ENCODE measurements at places on chromosomes 1 and 21.

DNA sequence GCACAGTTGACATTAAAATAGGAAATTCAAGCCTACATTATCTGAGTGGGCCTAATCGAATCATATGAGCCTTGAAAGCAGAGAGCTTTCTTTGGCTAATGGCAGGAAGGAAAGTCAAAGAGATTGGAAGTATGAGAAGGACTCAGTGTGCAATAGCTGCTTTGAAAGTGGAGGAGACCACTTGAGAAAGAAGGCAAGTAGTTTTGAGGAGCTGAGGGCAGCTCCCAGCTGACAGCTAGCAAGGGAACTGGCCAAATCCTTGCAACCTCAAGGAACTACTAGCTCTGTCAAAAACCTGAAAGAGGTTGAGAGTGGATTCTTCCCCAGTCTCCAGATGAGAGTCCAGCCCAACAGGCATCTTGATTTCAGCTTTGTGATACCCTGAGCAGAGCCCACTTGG lies 149.0 kb upstream of the CACYBP start:
- DNase-seq: no peak

DNA sequence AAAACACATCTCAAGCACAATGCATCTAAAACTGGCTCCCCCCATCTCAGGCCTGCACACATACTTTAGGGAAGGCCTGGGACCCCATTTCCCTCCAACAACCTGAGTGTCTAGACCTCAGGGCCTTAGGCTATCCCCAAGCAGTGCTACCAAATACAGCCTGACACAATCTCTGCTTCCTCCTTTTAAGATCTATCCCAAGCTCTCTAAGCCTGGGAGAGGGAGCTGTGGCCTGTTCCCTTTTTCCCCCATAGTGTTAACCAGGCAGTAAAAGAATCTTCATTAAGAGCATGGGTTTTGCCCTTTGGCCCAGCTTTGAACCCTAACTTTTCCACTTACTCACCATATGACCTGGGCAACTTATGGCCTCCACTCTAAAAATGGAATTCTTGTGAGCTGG lies 10.8 kb upstream of the COL8A2 start:
- DNase-seq: no peak

DNA sequence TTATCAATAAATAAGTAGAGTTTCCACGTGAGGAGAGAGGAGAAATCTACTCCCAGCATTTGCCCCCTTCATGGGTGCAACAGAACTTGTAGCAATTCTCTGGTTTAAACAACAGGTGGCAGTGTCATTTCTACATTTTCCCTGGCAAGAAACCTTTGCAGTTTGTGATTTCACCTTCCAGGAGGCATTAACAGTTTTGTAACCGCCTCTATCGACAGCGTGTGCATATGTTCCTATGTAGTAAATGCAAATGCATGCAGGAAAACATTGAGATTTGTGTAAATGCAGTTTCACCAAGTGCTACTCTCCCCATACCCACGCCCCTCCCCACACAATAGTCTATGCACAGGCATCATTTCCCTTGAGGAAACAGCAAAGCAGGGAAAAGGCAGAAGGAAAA lies 494.7 kb downstream of the SMYD3 start:
- DNase-seq: peak; percentile 30

- DNase-seq: no peak
These were observed 192.9 kb upstream of the GALNT2 start for GRCh38 chr1:229874136-229874535.

GRCh38 chr1:193211539-193211938 lies 25.1 kb upstream of the B3GALT2 start:
- peak; percentile 2 for DNase-seq

DNA sequence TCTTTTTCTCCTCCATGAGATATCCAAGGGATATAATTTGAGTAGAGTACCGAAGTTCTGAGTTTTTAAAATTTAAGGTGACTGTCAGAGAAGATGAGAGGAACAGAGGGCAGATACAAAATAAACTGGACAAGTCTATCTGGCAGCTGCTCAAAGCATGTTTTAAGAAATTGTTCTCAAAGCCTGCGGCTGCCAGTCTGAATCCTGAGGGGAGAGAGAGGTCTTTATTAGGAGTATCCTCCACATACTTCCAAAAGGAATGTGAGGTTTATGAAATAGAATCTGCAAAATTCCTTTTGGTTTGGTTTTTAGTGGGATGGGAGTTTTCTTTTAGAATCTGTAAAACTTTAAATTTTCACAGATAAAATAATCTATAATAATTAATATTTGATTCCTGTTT lies 41.3 kb downstream of the TTC13 start:
- DNase-seq: no peak

- no peak for DNase-seq
These were observed 61.1 kb downstream of the FHAD1 start for GRCh38 chr1:15308135-15308534.

- DNase-seq: no peak
These were observed 69.8 kb downstream of the MPZL1 start for GRCh38 chr1:167791281-167792187.

DNA sequence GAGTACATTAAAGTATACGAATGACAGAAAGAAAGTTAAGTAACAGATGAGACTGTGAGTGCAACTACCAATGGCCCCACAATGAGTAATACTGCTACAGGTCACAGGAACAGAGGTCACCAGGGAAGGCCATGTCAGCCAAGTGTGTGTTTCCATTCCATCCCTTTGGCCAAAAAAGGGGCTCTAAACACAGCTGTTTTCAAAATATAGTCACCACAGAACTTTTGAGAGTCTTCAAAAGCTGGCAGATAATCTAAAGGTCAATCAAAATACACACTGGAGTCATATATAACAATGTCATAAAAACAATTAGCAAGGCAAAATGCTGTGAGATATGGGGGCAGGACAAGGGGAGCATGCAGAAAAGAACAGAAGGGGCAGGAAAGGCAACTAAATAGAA lies 10.2 kb downstream of the USP24 start:
- DNase-seq: peak; percentile 38

GRCh38 chr1:54994355-54994990 lies 4.3 kb upstream of the BSND start:
- no peak for DNase-seq

- no peak for DNase-seq
These were observed 145.0 kb upstream of the DNAH14 start for GRCh38 chr1:224784265-224785039.

DNA sequence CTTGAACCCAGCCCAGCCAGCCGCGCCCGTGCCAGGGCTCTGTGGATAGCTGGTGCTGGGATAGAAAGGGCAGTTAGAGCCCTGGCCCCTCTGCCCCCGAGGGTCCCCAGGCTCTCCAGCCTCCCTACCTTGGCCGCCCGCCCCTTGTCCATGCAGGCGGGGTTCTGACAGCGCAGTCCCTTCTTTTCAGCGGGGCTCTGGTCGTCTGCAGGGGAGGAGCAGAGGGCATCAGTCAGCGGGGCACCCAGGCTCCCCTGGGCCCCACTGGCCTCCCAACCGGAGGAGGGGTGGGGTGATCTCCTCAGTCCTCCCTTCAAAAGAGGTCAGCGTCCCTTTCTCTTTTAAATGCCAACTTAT lies 4.9 kb upstream of the PLEKHG5 start:
- DNase-seq: no peak

DNA sequence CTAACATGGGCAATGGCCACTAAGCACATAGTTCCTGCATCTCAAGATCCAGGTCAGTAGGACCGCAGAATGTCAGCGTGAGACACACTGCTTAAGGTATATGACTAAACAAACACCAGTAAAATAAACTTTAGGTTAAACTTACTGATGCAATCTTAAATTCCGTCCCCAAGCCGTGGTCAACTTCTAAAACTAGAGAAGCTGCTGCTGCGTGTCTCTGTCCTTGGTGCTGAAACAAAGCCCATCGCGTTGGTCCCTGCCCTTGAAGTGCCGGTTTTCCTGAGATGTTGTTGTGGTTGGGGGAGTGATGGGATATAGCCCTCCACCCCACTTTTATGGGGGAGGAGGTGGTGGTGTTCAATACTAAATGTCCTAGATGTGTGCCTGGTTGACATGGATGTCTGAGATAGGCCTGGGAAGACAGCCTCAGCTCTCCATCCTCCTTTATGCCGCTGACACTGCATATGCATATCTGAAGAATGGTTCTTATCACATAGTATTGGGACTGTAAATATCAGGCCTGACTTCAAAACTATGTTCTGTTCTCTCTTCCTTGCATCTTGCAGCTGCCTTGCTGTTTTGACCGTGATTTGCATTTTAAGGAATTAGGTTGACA lies 72.0 kb upstream of the KCNA3 start:
- DNase-seq: peak; percentile 35

DNA sequence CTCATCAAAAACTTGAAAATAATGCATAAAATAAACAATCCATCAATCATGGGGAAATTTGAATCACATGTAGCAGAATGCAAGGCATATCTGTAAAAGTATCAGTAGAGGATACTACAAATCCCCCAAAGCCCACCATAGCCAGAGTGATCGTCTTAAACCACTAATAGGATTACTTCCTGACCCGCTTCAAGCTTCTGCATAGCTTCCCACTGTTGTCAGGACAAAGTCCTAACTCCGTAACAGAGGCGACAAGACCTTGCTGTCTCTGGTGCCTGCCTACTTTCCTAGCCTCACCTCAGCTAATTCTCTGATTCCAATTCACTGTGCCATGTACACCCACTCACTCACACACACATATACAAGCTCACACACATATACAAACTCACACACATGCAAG lies 161.2 kb upstream of the NFIA start:
- no peak for DNase-seq

- DNase-seq: peak; percentile 12
These were observed 116.3 kb upstream of the HP1BP3 start for GRCh38 chr1:20903437-20903836.

DNA sequence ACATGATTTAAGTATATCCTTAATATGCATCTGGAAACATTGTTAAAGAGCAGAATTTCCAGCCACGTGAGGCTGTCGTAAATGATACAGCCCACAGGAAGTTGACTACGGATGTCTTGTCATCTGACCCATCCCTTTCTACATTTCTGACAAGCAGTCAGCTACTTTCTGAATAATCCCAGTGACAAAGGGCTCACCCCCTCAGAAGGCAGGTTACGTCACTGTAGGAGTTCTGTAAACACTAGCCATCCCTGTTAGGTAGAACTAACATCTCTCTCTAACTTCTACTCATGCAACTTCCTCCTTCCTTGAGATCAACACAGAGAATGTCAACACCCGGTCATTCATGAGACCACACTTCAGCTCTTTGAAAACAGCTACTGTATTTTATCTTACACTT lies 259.2 kb downstream of the GREM2 start:
- DNase-seq: no peak

DNA sequence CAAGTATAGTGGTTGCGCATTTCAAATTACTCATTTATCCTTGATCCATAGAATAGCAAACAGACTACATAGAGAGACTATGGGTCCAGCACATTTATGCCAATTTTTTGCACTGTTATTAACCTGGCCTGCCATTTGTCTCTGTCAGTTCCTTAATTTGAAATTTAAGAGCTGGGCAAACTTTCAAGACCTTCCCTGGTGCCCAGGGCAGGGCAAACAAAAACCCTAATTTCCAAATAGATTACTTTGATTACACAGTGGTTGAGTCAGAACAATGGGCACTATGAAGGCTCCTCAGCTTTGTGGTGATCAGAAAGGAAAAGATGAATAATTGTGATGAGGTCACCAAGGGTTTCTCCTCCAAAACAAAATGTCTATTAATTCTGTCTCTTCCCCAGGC lies 80.6 kb downstream of the TNFSF18 start:
- DNase-seq: peak; percentile 24

- DNase-seq: no peak
These were observed 7.6 kb upstream of the C1orf174 start for GRCh38 chr1:3907621-3908165.

- no peak for DNase-seq
These were observed 29.4 kb downstream of the KCNJ6 start for GRCh38 chr21:37886726-37887299.

- peak; percentile 78 for DNase-seq
These were observed 6.9 kb upstream of the S100A2 start for GRCh38 chr1:153572569-153573015.

GRCh38 chr1:223253916-223254315 lies 110.1 kb downstream of the SUSD4 start:
- no peak for DNase-seq

- DNase-seq: no peak
These were observed 59.0 kb downstream of the HUNK start for GRCh38 chr21:31931644-31932469.

- DNase-seq: peak; percentile 65
These were observed 29.7 kb downstream of the SCCPDH start for GRCh38 chr1:246753670-246754535.

DNA sequence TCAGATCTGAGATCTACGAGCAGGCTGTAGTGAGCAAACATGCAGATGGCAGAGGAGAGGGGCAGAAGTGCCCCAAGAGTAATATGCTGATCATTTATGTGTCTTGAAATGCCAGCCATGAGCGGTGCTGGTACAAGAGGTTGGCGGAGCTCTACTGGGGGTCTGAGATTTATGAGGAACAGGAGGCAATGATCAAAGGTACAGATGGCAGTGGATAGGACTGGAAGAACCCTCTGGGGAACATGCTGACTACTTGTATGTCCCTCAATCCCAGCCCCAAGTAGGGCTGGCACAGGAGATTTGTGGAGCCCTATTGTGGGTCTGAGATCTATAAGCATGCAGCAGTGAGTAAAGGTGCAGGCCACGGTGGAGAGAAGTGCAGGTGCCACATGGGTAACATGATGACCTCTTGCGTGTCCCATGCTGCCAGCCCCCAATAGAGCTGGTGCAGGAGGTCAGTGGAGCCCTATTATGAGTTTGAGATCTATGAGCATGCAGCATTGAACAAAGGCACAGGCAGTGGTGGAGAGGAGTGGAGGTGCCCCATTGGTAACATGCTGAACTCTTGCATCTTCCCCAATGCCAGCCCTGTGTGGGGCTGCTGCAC lies 97.2 kb upstream of the ZNF678 start:
- DNase-seq: no peak

DNA sequence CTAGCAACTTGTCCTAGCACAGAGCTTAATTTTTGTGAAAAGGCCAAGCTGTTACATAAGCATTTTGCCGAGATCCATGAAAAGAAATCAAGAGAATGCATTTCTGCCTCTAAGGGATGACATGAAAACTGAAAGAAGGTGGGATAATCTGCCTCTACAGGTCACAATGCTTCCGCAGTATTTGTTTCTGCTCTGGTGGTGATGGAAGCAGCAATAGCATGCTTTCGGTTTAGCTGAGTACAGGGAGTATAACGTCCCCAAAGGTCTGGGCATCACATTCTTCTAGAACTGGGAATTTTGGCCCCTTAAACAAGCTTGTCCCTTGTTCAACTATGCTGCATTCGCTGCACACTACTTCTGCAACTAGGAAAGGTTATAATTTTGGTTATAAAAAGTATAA lies 14.4 kb upstream of the MAGI3 start:
- DNase-seq: no peak

DNA sequence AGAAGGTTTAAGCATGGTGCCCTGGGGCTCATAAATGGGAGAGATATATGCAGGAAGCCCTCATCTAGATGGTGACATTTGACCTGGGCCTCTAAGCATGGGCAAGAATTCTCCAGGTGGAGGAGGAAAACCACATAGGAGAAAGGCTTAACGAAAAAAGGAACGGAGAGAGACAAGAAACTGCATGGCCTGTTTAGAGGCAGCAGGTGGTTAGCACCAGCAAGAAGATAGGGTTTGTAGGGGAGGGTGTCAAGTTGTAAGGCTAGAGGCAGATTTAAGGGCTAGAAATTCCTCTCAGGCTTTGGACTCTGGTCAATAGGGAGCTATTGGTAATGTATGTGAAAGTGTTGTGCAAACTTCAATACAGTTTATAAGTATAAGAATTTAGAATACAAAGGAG lies 8.2 kb upstream of the MAPKAPK2 start:
- no peak for DNase-seq
